PC-3 (cell line): ENCODE measurements at places on chromosomes 5 and 9. TPM values are rescaled to one million over a fixed set of nuclear protein-coding genes. Genes with fewer than 3 reads are reported as not detected.

DNA sequence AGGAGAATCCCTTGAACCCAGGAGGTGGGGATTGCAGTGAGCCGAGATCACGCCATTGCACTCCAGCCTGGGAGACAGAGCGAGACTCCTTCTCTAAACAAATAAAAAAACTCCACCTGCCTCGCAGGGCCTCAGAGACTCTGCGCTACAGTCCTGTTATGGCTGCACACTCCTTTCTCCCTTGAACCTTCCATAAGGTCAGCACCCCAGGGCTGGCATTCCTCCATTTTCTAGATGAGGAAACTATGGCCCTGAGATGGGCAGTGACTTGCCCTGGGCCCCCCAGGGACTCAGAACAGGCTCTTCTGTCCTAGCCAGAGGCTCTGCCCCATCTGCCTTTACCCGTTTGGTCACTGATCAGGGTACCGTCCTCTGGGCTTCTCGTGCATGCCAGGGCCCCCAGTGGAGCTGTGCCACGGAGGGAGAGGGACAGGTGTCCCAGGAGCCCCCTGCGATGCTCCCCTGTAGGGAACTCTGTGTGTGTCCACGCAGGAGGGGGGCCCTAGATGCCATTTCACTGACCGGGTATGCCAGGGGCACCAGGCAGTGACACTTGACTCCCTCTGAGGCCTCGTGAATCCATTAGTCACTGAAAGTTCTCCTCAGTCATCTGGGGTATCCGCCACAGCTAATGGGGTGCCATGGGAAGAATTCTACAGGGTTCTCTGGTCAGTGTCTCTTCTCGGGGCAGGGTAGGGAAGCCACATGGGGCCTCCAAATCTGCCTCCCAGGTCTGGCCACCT, 16.2 kb downstream of the RALGDS start:
- no peak overlapping the region for H3K4me3 ChIP-seq
- no peak for DNase-seq
- peaks cover 9% of the 10 kb centered on the region; the same call in 1 of the 2 replicates for H3K4me1 ChIP-seq
- H3K27me3 ChIP-seq = no peaks in the 10 kb centered on the region

GRCh38 chr5:4643190-4643589, 496.9 kb upstream of the ADAMTS16 start:
- no peak overlapping the region for H3K27ac ChIP-seq
- no peak overlapping the region for H3K4me3 ChIP-seq
- no peaks in the 10 kb centered on the region for H3K27me3 ChIP-seq
- no peak for DNase-seq
- H3K4me1 ChIP-seq = no peaks in the 10 kb centered on the region

GRCh38 chr5:129664336-129664937, 83.5 kb upstream of the MINAR2 start:
- H3K4me3 ChIP-seq = no peak overlapping the region
- no peaks in the 10 kb centered on the region for H3K36me3 ChIP-seq
- peak; percentile 69 for DNase-seq
- H3K27ac ChIP-seq = no peak overlapping the region
- no peaks in the 10 kb centered on the region for H3K4me1 ChIP-seq
- no peaks in the 10 kb centered on the region for H3K27me3 ChIP-seq

GRCh38 chr5:27598576-27598975, 560.2 kb upstream of the CDH9 start:
- H3K36me3 ChIP-seq = no peaks in the 10 kb centered on the region
- no peak overlapping the region for H3K27ac ChIP-seq
- H3K4me1 ChIP-seq = no peaks in the 10 kb centered on the region
- no peak overlapping the region for H3K4me3 ChIP-seq
- DNase-seq = no peak

CHSY3 gene
- 1.7 and 1.8 TPM in 2 replicates for total RNA-seq
